Endothelial cell (in vitro differentiated cells): ENCODE measurements at places on chromosomes 6 and 20.

- DNase-seq = no peak
These were observed 331.8 kb downstream of the PRL start for GRCh38 chr6:21965016-21965415.

GRCh38 chr6:109445382-109445781 is 4.9 kb downstream of the SMPD2 start:
- DNase-seq = no peak

- no peak for DNase-seq
These were observed 889.5 kb downstream of the EYS start for GRCh38 chr6:64817525-64817924.

DNA sequence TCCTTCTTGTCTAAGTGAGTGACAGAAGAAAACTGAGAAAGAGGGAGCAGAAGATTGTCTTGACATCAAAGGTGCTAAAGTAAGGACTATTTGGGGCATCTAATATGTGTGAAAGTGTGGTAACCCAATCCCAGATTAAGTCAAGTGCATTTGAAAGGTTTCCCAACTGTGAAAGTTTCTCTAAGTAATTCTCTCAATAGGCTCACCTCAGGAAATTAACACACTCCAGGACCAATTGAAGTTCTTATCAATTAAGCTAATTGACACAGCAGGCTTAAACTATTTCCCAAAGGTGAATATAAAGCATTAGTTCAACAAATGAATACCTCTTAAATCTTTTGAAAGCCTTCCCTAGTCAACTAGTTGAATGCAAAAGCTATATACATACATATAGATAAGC is 212.8 kb upstream of the FUT9 start:
- no peak for DNase-seq

DNA sequence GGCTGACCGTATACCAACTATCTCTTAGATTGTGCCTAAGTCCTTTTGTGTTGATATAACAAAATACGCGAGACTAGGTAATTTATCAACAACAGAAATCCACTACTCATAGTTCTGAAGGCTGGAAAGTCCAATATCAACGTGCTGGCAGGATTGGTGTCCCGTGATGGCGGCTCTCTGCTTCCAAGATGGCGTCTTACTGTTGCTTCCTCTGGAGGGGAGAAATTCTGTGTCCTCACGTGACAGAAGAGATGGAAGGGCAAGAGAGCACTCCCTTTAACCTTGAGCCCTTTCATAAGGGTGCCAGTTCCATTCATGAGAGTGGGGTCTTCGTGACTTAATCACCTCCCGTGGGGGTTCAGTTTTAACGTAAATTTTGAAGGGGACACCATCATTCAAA is 28.1 kb downstream of the RNF144B start:
- DNase-seq = no peak
